Effector memory CD8-positive, alpha-beta T cell (primary cell): ENCODE measurements at places on chromosomes 12 and 14.

GRCh38 chr12:110109837-110110535 lies 14.2 kb upstream of the IFT81 start:
- DNase-seq: no peak

- DNase-seq: no peak
Measured at GRCh38 chr14:44099743-44100488, 407.2 kb downstream of the FSCB start.

DNA sequence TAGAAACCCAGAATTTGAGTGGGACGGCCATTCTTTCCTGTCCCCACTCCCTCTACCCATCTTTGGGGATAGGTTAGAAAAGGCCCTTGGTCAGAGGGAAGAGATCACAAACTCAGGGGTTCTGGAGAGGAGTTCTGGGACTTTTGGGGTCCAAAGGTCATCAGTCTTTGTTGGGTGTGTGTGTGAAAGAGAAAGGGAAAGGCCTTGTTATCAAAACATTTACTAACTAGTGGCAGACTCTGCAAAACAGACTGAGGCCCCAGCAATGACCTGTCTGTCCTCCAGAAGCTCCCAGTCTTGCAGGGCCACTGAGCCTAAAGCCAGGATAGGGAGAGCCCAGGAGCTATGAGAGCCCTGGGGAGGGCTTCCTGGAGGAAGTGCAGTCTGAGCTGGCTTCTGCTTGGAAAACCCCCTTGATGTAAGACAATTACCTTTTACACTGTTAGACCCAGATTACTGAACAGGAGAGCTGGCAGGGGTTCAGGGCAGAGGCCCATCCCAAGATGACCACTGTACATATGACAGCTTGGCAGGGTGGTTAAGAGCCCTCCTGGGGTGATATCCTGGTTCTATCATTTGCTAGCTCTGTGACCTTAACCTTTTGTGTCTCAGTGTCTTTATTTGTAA lies 429.1 kb upstream of the CCDC196 start:
- no peak for DNase-seq

- DNase-seq: no peak
Measured at GRCh38 chr14:61470261-61470960, 149.0 kb downstream of the PRKCH start.

DNA sequence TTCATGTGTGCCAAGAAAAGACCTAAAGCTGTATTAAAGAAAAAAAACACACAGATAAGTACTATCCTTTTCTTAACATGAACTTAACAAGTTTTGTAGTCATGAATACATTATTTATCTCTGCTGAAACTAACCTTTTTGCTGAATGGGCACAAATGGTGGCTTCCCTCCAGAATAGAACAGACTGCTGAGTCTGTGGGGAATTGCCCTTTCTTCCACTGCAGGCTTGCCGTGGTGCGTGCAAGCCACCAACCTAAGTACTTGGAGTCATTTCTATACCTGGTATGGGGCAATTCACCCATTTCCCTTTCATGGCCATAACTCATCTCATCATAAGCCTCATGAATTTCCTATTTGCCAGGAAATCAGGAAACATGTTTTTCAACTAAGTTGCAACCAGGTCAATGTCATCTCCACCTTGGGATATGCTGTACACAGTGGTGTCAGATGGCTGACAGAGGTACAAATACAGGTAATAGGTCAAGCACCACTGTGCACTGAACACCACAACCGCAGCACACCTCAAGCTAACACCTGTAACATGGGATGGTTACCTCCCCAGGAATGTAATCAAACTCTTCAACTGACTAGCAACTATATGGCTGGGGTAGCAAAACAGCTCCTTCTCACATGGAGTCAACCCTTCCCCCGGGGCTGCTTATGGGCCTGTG lies 49.9 kb downstream of the CATSPERB start:
- no peak for DNase-seq

GRCh38 chr12:75308279-75308678 lies 21.8 kb downstream of the CAPS2 start:
- DNase-seq: no peak

DNA sequence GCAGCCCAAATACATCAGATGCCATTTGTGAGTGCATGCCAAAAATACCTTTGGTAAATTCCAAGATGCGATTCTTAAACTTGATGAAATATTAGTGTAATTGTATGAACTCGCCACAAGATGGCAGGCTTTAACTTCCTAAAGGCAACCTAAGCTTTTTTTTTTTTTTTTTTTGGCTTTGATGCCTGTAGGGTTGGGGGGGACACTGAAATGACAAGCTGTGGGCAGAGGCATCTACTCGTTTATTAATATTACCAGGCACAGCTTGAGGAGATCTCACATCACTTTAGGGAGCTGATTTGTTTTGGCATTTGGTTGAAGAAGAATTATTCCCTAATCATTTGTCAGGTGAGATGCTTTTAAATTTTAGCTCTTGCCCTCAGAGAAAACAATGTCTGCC lies 126.7 kb upstream of the CCDC196 start:
- DNase-seq: peak; percentile 14

DNA sequence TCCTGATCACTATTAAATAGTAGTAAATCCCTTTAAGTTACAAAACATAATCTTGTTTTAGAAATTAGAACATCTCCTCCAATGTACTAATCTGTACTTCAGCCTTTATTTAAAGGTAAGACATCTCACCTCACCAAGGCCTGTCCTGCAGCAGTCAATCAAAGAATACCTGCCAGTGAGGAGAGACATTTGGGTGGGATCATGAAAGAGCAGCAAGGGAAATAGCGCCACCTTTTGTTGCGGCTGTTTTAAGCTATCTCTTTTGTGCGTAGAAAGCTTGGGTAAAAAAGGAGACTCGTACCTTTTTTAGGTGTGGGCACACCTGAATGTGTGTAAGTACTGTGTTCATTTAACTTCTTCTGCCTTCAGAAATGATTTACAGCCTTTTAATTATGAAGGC lies 117.8 kb upstream of the TMTC1 start:
- no peak for DNase-seq

DNA sequence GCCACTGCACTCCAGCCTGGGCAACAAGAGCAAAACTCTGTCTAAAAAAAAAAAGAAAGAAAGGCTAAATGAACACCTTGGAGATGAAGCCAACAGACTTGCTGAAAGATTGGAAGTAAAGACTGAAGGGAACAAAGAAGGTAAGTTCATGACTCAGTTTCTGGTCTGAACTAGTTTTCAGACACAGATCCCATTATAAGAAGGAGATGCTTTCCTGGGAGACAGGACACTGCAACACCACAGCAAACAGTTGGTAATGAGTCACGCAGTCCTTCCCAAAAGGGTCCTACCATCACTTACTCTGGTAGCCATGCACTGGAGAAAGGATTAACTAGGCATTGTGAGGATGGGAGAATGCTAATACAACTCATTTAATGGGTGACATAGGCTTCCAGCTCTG lies 97.2 kb downstream of the SSPN start:
- DNase-seq: no peak
